Ecto neural progenitor cell (in vitro differentiated cells): ENCODE measurements at places on chromosomes 6 and 20.

- no peak for DNase-seq
These were observed 38.3 kb upstream of the CD2AP start for GRCh38 chr6:47439348-47439668.

- DNase-seq: peak; percentile 78
These were observed 107.4 kb downstream of the SULF2 start for GRCh38 chr20:47677635-47678453.

DNA sequence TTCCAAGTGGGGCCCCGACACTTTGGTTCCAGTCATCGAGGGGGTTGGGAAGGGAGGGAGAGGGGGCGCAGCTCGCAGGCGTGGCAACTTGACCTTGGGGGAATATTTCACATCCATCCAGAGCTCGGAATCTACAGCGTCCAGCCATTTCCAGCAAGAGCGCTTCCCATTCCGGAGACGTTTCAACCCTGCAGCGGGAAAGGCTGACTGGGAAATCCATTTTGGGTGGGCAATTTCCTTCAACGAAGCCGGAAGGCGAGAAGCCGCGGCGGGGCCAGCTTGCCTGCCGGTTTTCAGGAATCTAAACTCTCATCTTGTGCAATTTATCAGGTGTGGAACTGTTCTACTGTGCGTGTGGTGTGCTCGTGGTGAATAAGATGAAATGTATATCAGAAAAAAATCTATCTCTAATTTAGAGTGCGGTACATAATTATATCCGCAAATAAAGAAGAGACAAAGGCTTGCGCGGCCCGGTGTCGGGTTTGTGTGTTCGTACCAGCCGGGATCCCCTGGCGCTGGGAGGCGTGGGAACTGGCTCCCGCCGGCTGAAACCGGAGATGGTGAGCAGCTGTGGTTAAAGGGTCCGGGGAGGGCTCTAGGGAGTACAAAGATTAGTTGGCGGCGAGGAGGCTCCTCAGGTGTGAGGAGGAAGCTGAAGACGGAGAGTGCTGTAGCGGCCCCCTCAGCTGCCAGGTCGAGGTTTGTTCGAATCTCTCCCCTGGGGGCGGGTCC, 4.8 kb downstream of the SLC32A1 start:
- peak; percentile 58 for DNase-seq

GRCh38 chr20:50126662-50127061, 13.7 kb upstream of the UBE2V1 start:
- DNase-seq: no peak

GRCh38 chr20:38985603-38986170, 23.5 kb downstream of the DHX35 start:
- no peak for DNase-seq

DNA sequence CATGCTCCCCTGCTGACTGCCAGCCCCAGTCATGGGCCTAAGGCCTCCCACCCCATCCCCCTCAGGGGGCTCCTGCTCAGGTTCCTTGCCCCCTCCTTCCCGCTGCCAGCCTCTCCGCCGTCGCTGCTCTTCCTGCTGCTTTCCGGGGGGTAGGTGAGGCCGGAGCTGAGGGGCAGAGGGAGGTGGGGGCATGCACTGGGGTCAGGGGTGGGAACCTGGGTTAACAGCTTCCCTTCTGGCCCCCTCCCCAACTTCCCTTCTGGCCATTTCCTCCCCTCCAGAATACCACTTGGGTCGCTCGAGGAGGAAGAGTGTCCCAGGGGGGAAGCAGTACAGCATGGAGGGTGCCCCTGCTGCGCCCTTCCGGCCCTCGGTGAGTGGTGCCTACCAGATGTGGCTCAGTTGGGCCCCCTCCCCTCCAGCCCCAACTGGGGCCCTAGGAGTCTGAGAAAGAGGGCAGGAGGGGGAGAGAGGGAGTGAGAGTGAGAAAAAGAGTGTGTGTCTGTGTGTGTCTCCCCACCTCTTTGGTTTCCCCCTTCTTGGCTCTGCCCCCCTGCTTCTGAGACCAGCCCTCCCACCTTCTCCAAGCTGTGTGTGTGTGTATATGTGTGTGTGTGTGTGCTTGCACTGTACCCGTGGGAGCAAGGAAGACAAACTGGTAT, 12.1 kb downstream of the SYNGAP1 start:
- DNase-seq: no peak

GRCh38 chr20:1033751-1034414, 31.8 kb upstream of the RSPO4 start:
- DNase-seq: no peak

DNA sequence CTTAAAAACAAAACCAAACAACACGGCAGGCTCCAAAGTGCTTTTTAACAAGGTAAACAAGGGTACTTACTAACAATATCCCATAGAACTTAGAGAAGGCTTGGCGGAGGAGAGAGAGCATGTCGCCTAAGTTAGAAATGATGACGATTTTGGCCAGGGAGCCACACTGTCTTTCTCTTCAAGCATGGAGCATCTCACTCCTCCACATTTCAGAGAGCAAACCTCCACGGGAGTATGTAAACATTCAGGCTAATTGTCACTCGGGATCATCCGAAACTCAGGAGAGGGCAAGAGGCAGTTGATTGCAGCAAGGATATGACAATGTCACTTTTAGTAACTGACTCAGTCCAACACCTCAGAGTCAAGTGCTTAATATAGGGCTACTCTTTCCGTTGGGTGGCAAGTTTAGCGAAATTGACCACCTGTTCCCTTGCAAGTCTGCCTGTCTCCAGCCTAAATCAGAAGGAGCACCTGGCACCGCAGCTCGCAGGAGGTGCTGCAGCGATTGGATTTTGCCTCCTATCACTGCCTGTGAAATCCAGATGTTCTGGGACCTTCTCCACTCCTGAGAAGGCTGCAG, 65.8 kb upstream of the RPS6KA2 start:
- no peak for DNase-seq

- peak; percentile 47 for DNase-seq
These were observed 113.4 kb downstream of the PSMB1 start for GRCh38 chr6:170439366-170440361.
